Spleen (tissue), 13 donors: ENCODE measurements at places on chromosomes 5 and 9. TPM values are rescaled to one million over a fixed set of nuclear protein-coding genes. Genes with fewer than 3 reads are reported as not detected.
A peak's percentile ranks its signal among the peaks of the same experiment; 100 is the strongest.

- DNase-seq: no peak
Measured at GRCh38 chr5:175829813-175830585, 41.4 kb upstream of the CPLX2 start.

DNA sequence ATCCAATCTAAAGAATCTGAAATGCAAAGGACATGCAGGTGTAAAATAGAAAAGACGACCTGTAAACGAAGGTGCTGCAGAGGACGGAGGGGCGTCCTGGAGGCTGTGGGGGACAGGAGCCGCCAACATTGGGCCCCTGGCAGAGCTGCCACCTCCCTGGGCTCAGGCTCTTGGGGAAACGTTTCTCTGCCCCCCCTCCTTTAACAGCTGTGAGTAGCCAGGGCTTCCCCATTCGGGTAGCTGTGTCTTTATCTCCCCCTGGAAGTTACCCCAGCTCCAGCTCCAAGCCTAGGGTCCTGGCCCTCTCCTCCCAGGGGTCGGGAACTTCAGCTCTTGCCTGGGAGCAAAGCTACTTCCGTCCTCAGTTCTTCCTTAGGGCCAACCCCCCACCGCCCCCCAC is 51.5 kb downstream of the PSD2 start:
- peak; percentile 64 for DNase-seq

DNA sequence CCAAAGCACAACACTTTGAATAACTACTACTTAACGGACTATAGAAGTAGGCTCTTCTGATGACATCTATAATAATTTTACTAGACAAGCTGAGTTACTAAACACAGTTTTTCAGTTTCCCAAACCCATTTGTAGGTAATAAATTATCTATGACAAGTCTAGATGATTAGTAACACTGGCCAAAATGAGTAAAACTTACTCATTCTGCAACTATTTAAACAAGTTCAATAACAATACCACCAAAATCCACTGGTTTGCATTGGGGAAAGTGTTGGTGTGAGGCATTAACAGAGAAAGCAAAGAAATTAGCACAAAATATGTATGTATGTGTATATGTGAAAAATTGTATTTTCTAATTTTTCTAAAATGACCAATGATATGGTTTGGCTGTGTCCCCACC is 119.3 kb downstream of the NR2F1-AS1 start:
- DNase-seq: no peak

DNA sequence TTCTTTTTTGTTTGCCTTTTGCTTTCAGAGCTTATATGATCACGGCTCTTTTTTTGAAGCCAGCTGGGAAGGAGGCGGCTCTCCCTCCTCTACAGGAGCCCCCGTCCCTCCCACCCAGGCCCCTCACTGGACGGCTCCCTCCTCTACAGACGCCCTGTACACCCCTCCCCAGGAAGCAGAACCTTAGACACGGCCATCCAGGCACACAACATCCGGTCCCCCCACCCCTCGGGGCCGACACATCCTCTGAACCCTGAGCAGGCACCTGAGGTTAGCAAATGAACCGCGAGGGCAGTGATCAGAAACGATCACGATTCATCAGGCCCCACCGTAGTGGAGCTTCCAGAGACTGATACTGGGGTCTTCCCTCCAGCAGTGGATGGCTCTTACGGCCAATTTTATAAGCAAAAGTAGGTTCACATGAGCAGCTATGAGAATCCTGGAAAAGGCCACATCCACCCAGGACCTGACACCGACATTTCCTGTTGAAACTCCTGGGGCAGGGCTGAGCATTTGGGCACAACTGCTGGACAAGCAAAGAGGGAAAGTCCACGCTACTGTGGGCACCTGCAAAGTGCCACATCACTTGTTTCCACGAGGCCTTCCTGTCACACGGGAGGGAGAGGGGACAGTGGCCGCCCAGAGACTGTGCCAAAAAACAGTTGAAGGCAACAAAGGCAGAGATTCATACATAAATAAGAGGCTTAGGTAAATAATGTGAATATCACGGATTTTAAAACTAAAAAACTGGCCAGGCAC is 78.9 kb downstream of the SEMA4D start:
- peak; percentile 93 for DNase-seq

Gene RGMB
- 13.6 TPM for total RNA-seq
